ENCODE measurements at places on chromosomes 5 and 9. TPM values are rescaled to one million over a fixed set of nuclear protein-coding genes. Genes with fewer than 3 reads are reported as not detected.

- H3K4me1 ChIP-seq = no peaks in the 10 kb centered on the region
- H3K4me3 ChIP-seq = no peak overlapping the region
- no peak overlapping the region for H3K27ac ChIP-seq
Measured at GRCh38 chr9:136923881-136924280, 20.7 kb downstream of the FBXW5 start.

DNA sequence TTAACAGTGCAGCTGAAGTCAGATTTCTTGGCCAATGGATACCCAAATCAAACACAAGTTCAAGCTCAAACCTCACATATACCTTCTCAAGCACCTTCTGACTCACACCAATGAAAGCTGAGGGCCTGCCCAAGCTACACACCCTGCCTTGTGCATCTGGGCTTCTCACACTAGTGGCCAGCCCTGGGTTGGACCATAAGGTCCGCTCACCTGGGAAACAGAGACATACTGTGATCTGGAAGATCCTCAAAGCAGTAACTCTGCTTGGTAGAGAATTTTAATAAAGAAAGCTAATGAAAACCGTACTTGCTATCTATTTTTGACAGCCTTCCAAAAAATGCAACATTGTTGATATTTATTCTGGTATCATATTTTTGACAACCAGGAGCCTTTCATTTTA is 7.4 kb upstream of the TRPM3 start:
- H3K27ac ChIP-seq = no peak overlapping the region
- no peak for DNase-seq
- H3K27me3 ChIP-seq = peaks cover 3% of the 10 kb centered on the region

DNA sequence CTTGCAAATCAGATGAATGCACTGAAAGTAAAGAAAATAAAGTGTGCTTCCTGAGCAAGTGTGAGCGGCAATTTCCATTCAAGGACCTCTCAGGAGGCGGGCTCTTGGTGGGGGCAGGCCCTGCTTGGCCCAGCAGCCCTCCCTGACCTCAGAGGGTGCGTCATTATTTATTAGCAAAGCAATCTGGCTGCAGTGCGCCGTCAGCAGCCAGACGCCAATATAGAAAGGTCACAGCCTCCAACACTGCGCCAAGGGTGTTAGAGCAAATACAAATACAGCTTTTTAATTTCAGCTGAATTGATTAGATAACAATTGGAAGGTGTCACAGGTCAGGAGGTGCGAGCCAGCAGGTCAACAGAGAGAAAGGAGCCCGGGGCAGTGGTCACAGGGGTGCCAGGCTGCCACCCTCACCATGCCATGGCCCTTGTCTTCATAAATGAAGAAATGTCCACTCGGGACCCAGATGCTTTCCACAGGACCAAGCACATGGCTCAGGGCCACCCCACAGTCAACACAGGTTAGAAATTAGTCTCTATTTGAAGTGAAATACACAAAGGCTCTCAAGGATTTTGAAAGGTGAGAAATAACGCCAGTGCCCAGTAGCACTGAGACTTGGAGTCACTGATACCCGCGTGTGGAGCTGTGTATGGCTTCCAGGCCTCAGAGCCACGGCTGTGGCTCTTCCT is 309.8 kb downstream of the IRX2 start:
- DNase-seq = no peak
- H3K36me3 ChIP-seq = no peaks in the 10 kb centered on the region
- no peak overlapping the region for H3K4me3 ChIP-seq
- no peak overlapping the region for H3K27ac ChIP-seq
- H3K27me3 ChIP-seq = peaks cover 55% of the 10 kb centered on the region
- no peaks in the 10 kb centered on the region for H3K4me1 ChIP-seq

- no peaks in the 10 kb centered on the region for H3K4me1 ChIP-seq
- no peak overlapping the region for H3K27ac ChIP-seq
- DNase-seq = no peak
- H3K36me3 ChIP-seq = peaks cover 2% of the 10 kb centered on the region
Measured at GRCh38 chr9:29939559-29939958, 2366.3 kb upstream of the C9orf72 start.

GRCh38 chr5:68048516-68048915 is 167.0 kb upstream of the PIK3R1 start:
- H3K27me3 ChIP-seq = no peaks in the 10 kb centered on the region
- H3K4me3 ChIP-seq = no peak overlapping the region
- no peak overlapping the region for H3K27ac ChIP-seq
- no peak for DNase-seq

DNA sequence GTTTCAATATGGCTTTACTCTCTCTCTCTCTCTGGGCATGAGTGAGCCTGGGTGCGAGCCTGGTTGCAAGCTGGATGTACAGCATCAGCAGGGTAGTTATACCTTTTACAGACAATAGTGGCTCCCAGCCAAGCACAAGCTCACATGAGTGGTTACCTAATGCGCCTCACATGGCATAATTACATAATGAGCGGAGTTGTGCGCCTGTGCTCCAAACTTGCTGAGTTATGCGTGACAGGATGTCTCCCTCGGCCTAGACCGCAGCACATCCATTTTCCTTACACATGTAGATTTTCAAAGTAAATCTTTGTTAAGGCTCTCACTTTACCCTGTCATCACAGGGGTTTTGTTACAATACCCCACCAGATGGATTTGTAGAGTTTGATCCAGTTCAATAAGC is 233.5 kb upstream of the WWC1 start:
- H3K36me3 ChIP-seq = peaks cover 1% of the 10 kb centered on the region
- no peak for DNase-seq
- H3K4me3 ChIP-seq = no peak overlapping the region
- peaks cover 4% of the 10 kb centered on the region for H3K27me3 ChIP-seq

GRCh38 chr5:66277981-66278380 is 133.9 kb downstream of the SREK1 start:
- no peak for DNase-seq
- H3K4me1 ChIP-seq = no peaks in the 10 kb centered on the region
- peaks cover 10% of the 10 kb centered on the region for H3K27me3 ChIP-seq
- H3K36me3 ChIP-seq = no peaks in the 10 kb centered on the region
- H3K4me3 ChIP-seq = no peak overlapping the region
- H3K27ac ChIP-seq = no peak overlapping the region

DNA sequence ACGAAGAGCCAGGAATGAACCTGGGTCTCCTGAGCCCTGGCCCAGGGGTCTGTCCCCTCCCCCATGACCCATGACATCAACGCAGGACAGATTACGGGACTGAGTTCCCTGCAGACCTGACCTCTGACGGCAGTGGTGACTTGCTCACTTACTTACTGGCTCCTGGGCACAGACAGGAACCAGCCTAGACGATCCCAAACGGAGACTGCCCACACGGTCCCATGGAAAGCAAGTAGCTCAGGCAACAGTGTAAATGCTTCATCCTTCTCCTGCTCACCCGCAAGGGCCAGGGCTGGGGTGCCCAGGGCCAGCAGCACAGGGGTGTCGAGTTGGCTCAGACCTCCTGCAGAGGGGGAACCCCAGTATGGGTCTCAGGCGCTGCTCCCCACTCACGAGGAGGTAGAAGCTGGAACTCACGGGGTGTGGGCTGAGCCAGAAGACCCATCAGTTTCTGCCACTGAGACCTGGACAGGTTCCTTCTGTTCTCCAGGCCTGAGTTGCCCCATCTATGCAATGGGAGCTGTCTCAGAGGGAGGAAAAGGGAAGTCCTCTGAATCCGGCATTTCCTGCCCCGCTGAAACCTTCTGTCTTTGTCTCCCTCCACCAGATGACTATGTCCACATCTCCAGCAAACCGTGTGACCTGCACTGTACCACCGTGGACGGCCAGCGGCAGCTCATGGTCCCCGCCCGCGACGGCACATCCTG is 5.6 kb downstream of the ADAMTSL2 start:
- H3K4me1 ChIP-seq = no peaks in the 10 kb centered on the region
- H3K27ac ChIP-seq = no peak overlapping the region
- peaks cover 28% of the 10 kb centered on the region for H3K27me3 ChIP-seq
- DNase-seq = no peak
- no peaks in the 10 kb centered on the region for H3K36me3 ChIP-seq
- H3K4me3 ChIP-seq = no peak overlapping the region

DNA sequence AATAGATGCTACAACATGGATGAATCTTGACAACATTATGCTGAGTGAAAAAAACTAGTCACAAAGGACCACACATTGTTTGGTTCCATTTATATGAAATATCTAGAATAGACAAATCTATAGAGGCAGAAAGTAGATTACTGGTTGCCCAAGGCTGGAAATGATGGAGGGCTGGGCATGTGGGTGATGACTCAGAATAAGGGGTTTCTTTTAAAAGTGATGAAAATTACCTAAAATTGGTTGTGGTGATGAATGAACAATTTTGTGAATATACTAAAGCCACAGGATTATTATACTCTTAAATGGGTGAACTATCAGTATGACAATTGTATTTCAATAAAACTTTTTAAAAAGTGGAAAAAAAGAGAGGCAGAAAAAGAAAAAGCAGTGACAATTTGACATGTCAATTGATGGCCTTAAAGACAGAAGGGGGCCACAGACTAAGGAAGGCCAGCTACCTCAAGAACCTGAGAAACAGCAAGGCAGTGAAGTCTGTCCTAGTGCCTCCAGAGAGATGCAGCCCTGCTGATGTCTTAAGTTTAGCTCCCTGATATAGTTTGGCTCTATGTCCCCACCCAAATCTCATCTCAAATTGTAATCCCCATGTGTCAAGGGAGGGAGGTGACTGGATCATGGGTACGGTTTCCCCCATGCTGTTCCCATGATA is 182.7 kb downstream of the PIK3R1 start:
- H3K4me1 ChIP-seq = peaks cover 17% of the 10 kb centered on the region
- DNase-seq = no peak
- no peak overlapping the region for H3K4me3 ChIP-seq
- H3K36me3 ChIP-seq = peaks cover 7% of the 10 kb centered on the region
- H3K27me3 ChIP-seq = no peaks in the 10 kb centered on the region
- no peak overlapping the region for H3K27ac ChIP-seq

STK10 gene
- total RNA-seq = 18.1 TPM

CTXN3 gene
- not detected for total RNA-seq

FAM221B gene
- total RNA-seq = not detected

IARS1 gene
- total RNA-seq = 170 TPM
